ENCODE measurements at places on chromosomes 7 and 10. TPM values are rescaled to one million over a fixed set of nuclear protein-coding genes. Genes with fewer than 3 reads are reported as not detected.

GRCh38 chr7:131655866-131656265 lies 99.4 kb upstream of the PODXL start:
- DNase-seq = no peak

GRCh38 chr7:151853896-151854719 lies 22.8 kb downstream of the PRKAG2 start:
- no peak for DNase-seq

- no peak for DNase-seq
These were observed 485.4 kb downstream of the POM121L12 start for GRCh38 chr7:53520841-53521240.

GRCh38 chr10:44995914-44996669 lies 4.6 kb upstream of the ZNF22 start:
- DNase-seq = no peak

GRCh38 chr7:42876182-42877068 lies 35.4 kb downstream of the C7orf25 start:
- peak; percentile 62 for DNase-seq

DNA sequence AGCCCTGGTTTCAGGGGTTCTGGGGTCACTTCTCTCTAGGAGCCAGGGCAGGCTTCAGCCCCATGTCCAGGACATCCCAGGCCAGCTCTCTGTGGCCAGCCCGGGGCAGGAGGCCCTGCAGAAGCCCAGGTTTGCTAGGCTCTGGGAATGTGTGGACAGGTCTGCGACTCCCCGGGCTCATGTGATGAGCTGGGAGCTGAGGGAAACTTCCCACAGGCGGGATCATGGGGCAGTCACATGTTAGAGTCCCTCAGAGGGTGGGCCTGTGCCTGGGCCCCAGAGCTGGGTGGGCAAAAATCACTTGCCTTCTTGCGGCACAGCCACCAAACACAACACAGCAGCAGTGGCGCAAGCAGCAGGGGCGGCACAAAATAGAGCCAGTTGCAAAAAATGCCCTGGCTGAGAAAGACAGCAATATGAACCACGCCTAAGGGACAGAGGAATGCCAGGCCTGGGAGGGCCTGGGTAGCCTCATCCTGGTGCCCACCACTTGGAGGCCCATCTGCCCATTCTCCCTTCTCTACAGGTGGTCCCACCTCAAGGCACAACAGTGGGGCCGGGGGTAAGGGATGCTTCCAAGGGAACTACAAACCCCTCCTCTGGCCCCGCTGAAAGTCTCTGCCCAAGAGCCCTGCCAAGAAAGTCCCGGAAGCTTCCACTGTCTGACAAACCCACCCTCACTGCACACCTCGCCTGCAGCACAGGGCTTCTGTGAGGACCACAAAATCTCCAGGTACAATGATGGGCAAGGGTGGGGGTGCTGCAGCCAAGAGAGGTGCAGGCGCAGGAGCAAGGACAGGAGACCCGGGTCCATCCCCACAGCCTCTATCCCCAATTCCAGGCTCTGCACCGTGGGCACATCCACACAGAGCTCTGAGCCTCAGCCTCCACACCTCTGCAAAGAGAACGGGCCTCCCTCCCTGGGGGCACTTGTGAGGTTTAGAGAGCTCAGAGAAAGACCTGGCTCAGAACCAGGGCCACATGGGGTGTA lies 34.6 kb upstream of the ANTXRL start:
- DNase-seq = no peak

The FKBP6 gene
- total RNA-seq = not detected

The MRC1 gene
- total RNA-seq = not detected
